Stimulated activated CD4-positive, alpha-beta T cell treated with anti-CD3 and anti-CD28 coated beads, TNF-alpha, amount 100 ng/mL, for 48 hours (primary cell): ENCODE measurements at places on chromosomes 11 and 22.

GRCh38 chr11:115199481-115200069 is 304.6 kb downstream of the CADM1 start:
- DNase-seq = no peak

- DNase-seq = no peak
These were observed 3.8 kb downstream of the CSNK2A3 start for GRCh38 chr11:11349106-11349825.

GRCh38 chr11:72630104-72630852 is 43.9 kb downstream of the PDE2A start:
- DNase-seq = no peak

DNA sequence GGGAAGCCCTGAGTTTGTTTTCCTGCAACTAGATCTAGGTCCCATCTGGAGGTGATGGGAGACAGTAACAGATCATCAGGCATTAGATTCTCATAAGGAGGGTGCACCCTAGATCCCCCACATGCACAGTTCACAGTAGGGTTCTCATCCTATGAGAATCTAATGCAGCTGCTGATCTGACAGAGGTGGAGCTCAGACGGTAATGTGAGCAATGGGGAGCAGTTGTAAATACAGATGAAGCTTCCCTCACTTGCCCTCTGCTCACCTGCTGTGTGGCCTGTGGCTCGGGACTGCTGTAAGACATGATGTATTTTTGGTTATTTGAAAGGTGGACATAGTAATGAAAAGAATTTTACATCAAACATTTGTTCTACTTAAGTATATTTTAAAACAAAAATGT is 20.5 kb downstream of the FDX1 start:
- no peak for DNase-seq

GRCh38 chr11:78281511-78281910 is 92.8 kb downstream of the USP35 start:
- DNase-seq = no peak

DNA sequence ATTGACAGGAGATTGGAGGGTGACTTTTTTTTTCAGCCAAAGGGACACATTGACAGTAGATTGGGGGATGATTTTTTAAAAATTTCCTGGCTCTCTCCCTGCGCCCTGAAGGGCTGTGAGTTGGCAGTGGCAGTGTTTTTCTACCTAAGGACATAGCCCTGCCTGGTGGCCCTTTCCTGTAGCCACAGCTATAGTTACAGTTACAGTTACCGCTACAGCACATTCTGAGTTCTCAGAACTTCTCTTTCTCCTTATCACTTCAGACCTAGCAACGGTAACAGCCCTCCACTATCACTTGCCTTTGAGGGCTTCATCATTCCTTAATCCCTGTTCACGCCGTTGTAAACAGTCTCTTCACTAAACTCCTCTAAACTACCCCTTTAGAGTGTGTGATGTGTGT is 684 bp downstream of the MRGPRX2 start:
- no peak for DNase-seq

GRCh38 chr11:2127482-2128129 is 11.6 kb downstream of the IGF2 start:
- DNase-seq = no peak

GRCh38 chr11:73380331-73380730 is 4.1 kb downstream of the RELT start:
- DNase-seq = no peak

DNA sequence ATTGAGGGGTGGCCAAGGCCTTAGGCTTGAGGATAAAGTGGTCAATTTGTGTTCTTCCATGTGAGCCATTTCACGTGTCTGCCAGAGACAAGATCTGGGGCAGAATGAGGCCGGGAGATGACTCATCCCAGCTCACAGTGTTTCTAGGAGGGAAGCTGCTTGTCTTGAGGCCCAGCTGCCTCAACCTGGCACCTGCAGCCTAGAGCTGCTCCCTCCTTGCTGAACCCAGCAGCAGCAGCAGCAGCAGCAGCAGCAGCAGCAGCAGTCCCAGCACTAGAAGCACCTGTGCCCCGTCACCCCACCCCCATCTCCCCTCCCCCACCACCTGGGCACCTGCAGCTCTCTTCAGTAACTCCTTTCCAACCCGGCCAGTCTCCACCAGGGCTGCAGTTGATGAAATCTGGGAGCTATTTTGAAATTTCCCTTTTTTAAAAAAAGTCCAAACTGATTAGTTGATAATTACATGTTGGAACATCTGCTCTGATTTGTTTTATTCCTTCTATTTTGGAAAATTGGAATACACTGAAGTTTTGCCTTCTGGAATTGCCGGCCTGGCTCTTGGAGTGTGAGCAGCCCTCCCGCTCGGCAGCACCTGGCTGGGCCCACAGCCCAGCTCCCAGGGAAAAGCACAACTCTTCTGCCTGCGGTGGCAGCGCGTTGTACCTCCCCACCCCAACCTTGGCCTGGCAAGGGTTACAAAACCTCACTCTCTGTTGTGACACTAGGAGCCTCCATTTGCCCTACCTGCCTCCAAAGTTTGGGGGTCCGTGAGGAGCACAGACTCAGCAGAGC is 143.5 kb downstream of the NXPE2 start:
- no peak for DNase-seq

GRCh38 chr11:134036492-134037045 is 32.3 kb upstream of the JAM3 start:
- no peak for DNase-seq

DNA sequence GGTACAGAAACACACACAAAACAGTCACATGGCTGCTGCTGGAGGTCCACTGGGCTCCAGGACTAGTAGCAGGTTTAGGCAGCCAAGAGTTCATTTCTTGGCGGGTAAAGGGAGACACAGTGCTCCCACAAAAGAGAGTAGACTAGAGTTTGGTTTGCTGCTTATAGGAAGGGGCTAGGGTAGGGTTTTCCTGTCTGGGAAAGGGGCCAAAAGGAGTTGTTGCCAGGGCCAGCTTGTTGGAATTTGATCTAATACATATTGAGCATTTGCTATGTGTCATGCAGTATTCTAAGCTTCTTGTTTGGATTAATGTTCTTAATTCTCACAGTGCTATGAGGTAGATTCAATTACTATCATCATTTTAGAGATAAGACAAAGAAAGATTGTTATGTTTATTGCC is 195.1 kb upstream of the PLET1 start:
- DNase-seq = no peak

DNA sequence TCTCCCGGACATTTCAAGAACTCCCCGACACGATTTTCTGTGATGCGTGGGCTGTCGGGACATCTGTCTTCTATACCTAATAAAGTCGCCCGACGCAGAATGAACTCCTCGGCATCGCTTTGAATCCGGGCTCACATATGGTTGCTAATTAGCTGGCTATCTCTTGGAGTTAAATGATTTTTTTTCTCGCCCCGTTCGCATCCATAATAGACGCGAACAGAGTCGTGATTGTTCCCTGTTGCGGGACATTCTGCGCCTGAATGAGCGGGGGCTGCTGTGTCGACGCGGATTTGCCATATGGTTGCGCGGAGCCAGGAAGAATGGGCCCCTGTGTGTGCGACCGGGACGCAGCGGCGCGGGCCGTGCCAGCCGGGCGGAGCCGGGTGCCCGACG is 16.4 kb downstream of the CDKN1C start:
- DNase-seq = no peak

DNA sequence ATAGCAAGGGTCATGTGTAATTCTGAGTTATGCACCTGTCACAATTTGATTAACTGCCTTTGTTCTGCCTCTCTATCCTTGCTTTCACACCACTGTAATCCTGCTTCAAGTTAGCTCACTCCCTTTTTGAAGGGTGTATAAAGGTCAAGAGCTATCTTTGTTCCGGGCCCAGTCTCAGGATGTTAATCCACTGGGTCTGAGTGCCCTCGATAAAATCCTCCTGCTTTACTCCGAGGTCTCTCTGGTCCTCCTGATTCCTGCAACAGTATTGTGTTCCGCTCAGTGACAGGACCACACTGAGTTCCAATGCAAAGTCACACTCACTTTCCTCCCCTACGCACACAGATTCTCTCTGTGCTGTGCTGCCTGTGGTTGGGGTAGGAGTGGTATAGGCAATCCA is 186.5 kb downstream of the DYNC2H1 start:
- DNase-seq = no peak

DNA sequence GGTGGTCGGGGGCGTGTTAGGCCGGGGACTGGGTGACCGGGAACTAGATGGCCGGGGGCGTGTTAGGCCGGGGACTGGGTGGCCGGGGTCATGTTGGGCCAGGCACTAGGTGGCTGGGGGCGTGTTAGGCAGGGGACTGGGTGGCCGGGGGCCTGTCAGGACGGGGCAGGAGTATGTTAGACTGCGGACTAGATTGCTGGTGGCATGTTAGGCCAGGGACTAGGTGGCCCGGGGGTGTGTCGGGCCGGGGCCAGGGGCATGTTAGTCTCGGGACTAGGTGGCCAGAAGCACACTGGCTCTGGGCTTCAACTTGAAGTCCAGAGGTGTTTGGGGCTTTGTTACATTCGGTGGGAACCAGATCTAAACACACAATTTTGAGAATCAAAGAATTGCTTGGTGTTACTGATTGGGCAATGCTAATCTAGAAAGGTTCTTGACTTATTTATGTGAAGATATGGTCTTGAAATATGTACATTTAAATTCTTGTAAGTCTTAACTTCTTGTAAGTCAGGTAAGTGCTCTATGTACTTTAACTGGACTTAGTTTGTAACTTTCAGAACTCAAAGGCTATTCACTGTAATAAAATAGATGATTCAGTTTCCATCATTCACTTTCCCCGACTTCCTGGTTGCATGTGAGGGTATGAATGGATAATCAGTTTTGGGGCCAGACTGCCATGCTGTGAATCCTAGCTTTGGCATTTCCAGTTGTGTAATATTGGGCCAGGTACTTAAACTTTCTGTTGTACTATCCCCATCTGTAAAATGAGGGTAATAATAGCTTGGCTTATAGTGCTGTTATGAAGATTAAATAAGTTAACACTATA is 1.1 kb downstream of the EXT2 start:
- DNase-seq = no peak

DNA sequence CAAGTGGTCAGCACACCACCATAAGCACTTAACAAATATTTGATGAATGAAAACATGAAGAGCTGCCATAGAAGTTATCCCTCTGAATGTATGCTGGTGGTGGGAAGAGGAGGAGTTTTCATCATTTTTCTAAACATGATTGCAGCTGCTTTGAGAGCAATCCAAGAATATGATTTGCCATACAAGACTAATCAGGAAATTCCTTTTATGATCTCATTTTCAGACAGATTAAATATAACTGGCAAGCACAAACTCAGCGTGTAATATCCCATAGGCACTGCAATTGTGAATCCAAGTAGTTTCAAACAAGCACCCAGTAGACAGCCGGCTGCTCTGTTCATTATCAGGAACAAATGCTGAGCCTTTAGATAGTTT is 505.7 kb upstream of the LUZP2 start:
- DNase-seq = no peak
